ENCODE measurements at places on chromosomes 5 and 9.

DNA sequence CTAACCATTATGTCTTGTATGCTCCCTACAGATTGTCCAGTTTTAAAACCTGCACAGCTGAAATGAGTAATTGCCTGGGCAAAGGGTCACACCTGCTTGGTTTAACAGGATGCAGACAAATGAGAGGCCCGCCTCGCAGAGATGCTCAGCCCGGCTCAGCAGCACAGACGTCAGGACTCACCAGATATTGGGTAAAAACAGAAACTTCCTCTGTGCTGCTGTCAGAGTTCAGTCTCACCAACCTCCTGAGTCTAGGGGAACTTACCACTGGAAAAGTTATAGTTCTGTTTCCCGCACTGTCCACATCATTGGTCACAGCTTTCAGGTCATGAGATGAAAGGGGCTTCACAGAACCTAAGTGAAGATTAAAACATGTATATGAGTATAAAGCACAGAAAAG lies 152.5 kb downstream of the ESM1 start:
- DNase-seq, result no peak

DNA sequence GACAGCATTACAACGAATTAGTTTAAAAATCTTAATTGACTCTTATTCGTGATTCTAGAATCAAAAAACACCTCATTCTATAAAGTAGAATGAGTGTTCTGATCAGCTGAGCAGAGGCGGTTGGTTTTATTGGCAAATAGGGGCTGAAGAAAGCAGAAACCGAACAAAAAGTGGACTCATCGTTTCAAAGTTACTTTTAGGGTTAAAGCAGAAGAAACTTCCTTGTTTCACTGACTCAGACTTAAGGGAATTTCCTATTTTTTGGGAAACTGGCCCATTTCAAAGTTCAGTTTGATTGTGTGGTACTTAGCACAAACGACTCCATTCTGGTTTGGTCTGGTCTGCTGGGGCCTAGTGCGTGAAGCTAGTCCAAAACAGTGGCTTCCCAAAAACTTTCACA lies 862 bp upstream of the NDUFB6 start:
- no peak for DNase-seq

- no peak for DNase-seq
Measured at GRCh38 chr9:137077758-137078693, 709 bp downstream of the UAP1L1 start.

- DNase-seq, result no peak
Measured at GRCh38 chr9:12956261-12956660, 181.4 kb downstream of the LURAP1L start.

- no peak for DNase-seq
Measured at GRCh38 chr5:32565145-32565544, 20.2 kb upstream of the SUB1 start.

GRCh38 chr5:10590226-10590999 lies 26.5 kb downstream of the ANKRD33B start:
- no peak for DNase-seq
